Stimulated activated CD4-positive, alpha-beta T cell treated with anti-CD3 and anti-CD28 coated beads, Interleukin-2, amount 100 ng/mL, for 24 hours (primary cell): ENCODE measurements at places on chromosomes 7 and 10.

GRCh38 chr10:73096449-73097304 is at the start of gene P4HA1:
P4HA1 (minus strand) TSS chr10:73096866; CDS start chr10:73074883, 21,983 bp downstream.
- DNase-seq, result peak; percentile 98

- no peak for DNase-seq
These were observed 5.2 kb upstream of the NOLC1 start for GRCh38 chr10:102146971-102147428.

GRCh38 chr10:58781873-58782488 is 269.3 kb downstream of the BICC1 start:
- no peak for DNase-seq

DNA sequence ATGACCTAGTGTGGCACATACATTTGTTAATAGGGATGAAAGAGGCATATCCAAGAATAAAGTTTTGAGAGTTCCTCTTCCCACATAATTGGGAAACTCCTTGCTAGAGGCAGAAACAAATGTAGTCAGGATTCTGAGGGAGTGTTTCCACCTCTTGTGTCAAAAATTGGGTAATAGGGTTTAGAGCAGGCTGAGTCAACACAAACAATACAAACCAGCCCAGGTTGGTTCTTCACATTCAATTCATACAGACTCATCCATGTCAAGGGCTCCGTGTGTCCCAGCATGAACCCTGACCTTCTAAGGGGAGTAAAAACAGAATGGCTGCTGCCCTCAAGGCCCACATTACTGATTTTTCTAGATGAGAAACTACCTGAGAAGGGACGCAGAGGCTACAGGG is 75.3 kb downstream of the GLI3 start:
- no peak for DNase-seq

DNA sequence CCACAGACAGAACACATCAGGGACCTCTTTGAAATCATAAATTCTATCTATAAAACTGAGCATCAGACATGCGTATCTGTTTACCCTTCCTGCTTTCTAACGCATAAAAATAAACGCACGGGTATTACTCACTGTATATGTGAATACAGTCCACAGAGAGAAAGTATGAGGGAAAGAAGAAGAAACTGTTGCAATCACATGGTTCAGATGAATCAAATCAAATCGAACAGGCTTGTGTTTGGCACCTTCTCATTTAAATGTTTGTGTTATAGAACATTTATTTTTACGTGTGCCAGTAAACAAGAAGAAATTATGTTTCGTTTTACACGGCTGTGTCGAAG is 322.0 kb downstream of the FRMD4A start:
- DNase-seq, result no peak

GRCh38 chr10:60942788-60943315 is 1.1 kb downstream of the RHOBTB1 start:
- DNase-seq, result no peak

GRCh38 chr7:116518961-116519360 is 5.9 kb upstream of the CAV1 start:
- DNase-seq, result no peak

DNA sequence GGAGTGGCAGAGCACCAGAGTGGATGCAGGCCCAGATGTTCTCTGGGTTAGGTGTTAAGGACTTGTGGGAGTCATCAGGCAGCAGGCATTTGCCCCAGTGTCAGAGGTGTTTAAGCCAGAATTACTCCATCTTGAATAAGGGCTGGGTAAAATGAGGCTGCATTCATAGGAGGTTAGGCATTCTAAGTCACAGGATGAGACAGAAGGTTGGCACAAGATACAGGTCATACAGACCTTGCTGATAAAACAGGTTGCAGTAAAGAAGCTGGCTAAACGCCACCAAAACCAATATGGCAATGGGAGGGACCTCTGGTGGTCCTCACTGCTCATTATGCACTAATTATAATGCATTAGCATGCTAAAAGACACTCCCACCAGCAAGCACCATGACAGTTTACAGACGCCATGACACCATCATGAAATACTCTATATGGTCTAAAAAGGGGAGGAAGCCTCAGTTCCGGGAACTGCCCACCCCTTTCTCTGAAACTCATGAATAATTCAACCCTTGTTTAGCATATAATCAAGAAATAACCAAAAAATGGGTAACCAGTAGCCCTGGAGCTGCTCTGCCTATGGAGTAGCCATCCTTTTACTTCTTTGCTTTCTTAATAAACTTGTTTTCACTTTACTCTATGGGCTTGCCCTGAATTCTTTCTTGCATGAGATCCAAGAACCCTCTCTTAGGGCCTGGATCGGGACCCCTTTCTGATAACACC is 882 bp upstream of the LRRC61 start:
- DNase-seq, result peak; percentile 55

GRCh38 chr7:74027683-74028320 is at the start of gene ELN:
ELN (plus strand) TSS chr7:74028173; CDS start chr7:74028188, 15 bp downstream.
- no peak for DNase-seq
